ENCODE measurements at places on chromosomes 16 and 17. TPM values are rescaled to one million over a fixed set of nuclear protein-coding genes. Genes with fewer than 3 reads are reported as not detected.
A peak's percentile ranks its signal among the peaks of the same experiment; 100 is the strongest.

GRCh38 chr17:9313346-9313745, 262.3 kb downstream of the STX8 start:
- DNase-seq: no peak

GRCh38 chr17:65785109-65785508, 223.7 kb upstream of the AXIN2 start:
- DNase-seq: peak; percentile 18

- no peak for DNase-seq
These were observed 3.7 kb downstream of the LDHD start for GRCh38 chr16:75112734-75113491.

DNA sequence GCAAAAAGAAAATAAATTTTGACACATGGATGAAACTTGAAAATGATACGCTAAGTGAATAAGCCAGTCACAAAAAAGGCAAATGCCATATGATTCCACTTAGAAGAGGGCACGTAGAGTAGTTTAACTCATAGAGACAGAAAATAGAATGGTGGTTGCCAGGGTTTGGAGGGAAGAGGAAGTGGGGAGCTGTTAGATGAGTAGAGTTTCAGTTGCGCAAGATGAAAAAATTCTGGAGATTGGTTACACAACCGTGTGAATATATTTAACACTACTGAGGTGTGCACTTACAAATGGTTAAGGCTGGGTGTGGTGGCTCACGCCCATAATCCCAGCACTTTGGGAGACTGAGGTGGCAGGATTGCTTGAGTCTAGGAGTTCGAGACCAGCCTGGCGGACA, 93.4 kb upstream of the TMEM132E start:
- DNase-seq: no peak

GRCh38 chr16:54796211-54796610, 134.5 kb upstream of the IRX5 start:
- DNase-seq: no peak

- DNase-seq: no peak
These were observed 7.2 kb upstream of the GPRC5C start for GRCh38 chr17:74424657-74425056.

GRCh38 chr17:79992649-79993389, 42.9 kb downstream of the TBC1D16 start:
- DNase-seq: no peak

DNA sequence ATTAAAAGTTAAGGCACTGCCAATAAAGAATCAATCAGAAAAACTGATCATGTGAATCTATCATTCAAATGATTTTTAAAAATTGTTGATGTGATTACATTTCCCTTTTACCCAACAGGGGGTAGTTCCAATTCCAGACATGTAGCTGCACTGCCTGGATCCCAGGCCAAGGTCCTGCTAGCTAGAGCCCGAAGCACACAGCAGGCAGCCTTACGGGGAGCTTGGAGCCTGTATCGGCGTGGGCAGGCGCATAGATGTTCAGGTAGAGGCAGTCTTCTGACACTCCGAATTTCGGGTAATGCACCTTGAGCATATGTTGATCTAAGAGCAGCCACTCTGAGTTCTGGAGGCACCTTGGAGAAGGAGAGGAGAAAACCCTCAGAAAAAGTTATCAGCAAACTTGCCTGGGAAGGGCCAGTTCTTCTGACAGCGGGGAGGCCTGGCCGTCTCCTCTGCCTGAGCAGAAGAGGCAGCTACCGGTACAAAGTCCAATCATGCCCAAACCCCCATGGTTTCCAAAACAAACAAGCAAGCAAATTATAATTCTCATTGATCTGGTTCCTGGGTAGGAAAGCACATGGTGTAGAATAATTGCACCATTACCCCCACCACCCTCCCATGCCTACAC, 3.6 kb downstream of the CES5A start:
- DNase-seq: no peak

GRCh38 chr16:27515874-27516353, 33.8 kb downstream of the GTF3C1 start:
- DNase-seq: no peak

DNA sequence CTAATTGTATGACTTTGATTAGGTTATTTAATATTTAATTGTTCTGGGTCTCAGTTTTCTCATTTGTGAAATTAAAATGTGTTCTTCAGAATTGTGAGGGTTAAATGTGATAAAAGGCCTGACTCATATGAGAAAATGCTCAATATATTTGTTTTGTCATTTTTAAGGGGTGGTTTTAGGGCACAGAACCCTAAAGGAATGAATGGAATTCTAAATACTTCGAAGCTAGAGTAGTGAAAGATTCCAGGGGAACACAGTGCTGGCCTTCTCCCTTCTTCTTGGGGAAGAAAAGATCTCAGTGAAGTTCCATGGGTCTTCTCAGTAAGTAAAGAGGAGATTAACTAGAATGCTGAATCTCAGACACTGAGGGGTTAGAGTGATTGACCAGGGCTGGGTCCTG, 3.9 kb upstream of the SMPD3 start:
- no peak for DNase-seq

MRPL38 gene
- polyA plus RNA-seq: 68.7 TPM

DGKE gene
- polyA plus RNA-seq: 6.2 TPM

CCL14 gene
- 40.4 TPM for polyA plus RNA-seq

NPW gene
- 0.72 TPM for polyA plus RNA-seq

All from hindlimb muscle (tissue), 1 donor.